K562 (cell line): ENCODE measurements at places on chromosomes 6 and 20. TPM values are rescaled to one million over a fixed set of nuclear protein-coding genes. Genes with fewer than 3 reads are reported as not detected.

GRCh38 chr6:31686483-31686882 lies 5.6 kb upstream of the LY6G5C start:
- peaks cover 54% of the 10 kb centered on the region for H3K4me1 ChIP-seq
- H3K4me3 ChIP-seq = no peak overlapping the region
- DNase-seq = peak; percentile 93
- H3K36me3 ChIP-seq = peaks cover 62% of the 10 kb centered on the region
- H3K27me3 ChIP-seq = no peaks in the 10 kb centered on the region

DNA sequence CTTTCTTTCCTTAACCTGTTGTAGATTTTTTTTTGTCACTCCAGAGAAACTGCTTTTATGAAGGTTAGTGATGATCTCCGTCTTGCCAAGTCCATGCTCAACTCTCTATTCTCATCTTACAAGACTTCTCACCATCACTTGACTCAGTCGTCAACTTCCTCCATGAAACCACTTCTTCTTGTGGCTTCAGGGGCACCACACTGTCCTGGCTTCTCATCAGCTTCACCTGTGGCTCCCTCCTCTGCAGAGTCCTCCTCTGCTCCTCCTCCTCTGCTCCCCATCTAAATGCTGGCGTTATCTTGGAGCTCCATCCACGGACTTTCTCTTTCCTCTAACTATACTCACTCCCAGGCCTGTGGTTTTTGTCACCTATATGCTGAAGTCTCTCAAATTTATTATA lies 187.5 kb downstream of the BACH2 start:
- no peak for DNase-seq
- H3K4me3 ChIP-seq = no peak overlapping the region
- 0 out of 3 replicates have a peak, but pooled peaks cover 3% of the 10 kb centered on the region for H3K27me3 ChIP-seq
- no peaks in the 10 kb centered on the region for H3K4me1 ChIP-seq

DNA sequence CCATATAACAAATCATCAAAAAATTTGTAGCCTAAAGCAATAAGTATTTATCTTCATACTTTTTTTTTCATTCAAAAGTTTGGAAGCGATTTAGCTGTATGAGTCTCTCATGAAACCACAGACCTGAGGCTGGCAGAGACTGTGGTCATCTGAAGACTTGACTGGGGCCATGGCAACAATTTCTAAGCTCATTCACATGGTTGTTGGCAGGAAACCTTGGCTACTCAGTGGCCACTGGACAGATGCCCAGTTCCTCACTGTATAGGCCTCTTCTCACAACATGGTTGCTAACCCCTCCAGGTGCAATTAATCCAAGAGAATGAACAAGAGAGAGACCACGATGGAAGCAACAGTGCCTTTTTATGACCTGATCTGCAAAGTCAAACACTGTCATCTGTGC lies 235.9 kb downstream of the BTBD3 start:
- no peaks in the 10 kb centered on the region for H3K27me3 ChIP-seq
- no peaks in the 10 kb centered on the region for H3K36me3 ChIP-seq
- H3K4me1 ChIP-seq = no peaks in the 10 kb centered on the region
- DNase-seq = no peak
- no peak overlapping the region for H3K27ac ChIP-seq

Gene PRDM13
- total RNA-seq = not detected in 2 replicates

GRCh38 chr6:20182926-20183521 lies 29.2 kb downstream of the MBOAT1 start:
- no peak for DNase-seq
- no peaks in the 10 kb centered on the region for H3K4me1 ChIP-seq
- no peak overlapping the region for H3K27ac ChIP-seq

DNA sequence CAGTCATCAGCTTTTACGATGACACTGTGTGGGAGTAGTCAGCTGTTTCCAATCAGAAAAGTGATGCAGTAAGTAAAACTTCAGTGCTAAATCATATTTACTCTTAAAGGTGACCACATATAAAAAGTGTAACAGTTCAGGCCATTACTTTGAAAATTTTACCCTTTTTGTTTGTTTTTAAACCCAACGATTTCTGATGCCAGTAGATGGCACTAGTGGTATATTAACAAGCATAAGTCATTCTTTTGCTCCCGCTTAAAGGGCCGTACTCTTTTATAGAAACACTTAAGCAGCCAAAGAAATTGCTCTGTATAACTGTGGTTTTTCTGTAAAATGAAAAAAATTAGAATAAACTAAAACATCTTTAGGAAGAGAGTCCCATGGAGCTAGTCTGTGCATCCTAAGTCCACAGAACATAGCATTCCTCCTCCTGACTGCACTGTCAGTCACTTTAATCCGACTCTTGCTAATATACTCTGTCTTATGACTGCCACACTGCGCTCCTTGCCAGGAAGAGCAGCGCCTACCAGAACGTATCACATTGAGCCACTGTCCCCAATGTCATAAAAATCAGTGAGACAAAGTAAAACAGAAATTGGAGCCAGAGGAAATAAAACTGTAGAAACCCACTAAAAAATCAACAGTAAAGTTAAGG lies 25.0 kb downstream of the HEBP2 start:
- H3K4me1 ChIP-seq = no peaks in the 10 kb centered on the region
- DNase-seq = peak; percentile 33
- no peaks in the 10 kb centered on the region for H3K36me3 ChIP-seq
- no peak overlapping the region for H3K4me3 ChIP-seq

GRCh38 chr20:31707258-31707615 lies 15.4 kb downstream of the BCL2L1 start:
- peaks cover 42% of the 10 kb centered on the region for H3K4me1 ChIP-seq
- H3K36me3 ChIP-seq = peaks cover 78% of the 10 kb centered on the region
- H3K27ac ChIP-seq = peak overlapping the region; percentile 76
- H3K27me3 ChIP-seq = no peaks in the 10 kb centered on the region
- H3K4me3 ChIP-seq = no peak overlapping the region

DNA sequence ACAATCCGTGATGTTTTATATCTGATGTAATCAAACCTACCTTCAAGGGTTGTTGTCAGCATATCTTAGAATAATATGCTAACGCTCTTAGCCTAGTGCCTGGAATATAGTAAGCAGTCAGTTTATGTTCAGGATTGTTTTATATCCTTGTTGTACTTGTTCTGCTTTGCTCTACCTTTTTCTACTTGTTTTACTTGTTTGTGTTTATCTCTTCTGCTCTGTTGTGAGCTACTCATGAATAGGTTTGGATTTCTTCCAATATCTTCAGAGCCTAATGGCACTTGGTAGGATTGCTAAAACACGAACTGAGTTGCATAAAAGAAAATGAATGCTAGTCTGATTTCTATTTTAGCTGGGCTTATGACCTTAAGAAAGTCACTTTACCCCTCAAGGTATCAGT lies 40.1 kb downstream of the DNAH8 start:
- H3K4me3 ChIP-seq = no peak overlapping the region
- H3K4me1 ChIP-seq = no peaks in the 10 kb centered on the region
- no peak overlapping the region for H3K27ac ChIP-seq
- H3K27me3 ChIP-seq = no peaks in the 10 kb centered on the region
- H3K36me3 ChIP-seq = no peaks in the 10 kb centered on the region

DNA sequence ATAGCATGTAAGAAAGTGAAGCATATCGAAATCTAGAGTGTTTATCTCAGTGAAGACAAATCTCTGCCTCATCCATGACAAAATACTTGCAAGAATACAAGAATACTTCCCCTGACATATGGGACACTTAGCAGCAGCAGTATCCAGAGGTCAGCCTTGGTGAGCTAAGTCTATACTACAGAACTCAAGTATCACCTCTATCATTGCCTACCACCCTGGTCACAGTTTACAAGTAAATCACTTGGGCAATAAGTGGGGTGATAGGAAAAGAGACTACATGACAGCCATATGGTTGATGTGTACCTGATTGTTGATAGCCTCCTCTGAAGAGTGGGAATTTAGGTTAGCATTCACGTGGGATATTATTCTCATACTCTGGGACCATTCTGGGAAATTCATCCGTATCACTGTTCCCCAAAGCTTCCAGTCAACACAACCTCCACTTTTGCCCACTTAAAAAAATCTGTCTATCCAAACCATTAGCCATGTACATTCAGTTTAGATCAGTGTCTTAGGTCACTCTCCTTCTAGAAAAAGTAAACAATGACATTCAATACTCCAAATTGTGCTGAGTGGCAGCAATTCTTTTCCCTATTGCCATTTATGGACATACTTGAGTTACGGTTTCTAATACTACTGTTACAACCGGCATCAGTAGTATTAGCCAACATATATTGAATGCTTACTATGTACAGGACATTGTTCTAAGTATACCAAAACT lies 118.2 kb upstream of the PRSS16 start:
- peaks cover 9% of the 10 kb centered on the region for H3K4me1 ChIP-seq
- H3K4me3 ChIP-seq = peak overlapping the region; percentile 72
- H3K36me3 ChIP-seq = peaks cover 67% of the 10 kb centered on the region
